ENCODE measurements at places on chromosomes 2 and 18.

GRCh38 chr2:201358684-201359083 lies 1.5 kb upstream of the FLACC1 start:
- peak; percentile 36 for DNase-seq

- no peak for DNase-seq
These were observed 93.8 kb upstream of the FSIP2 start for GRCh38 chr2:185644828-185645227.

- peak; percentile 77 for DNase-seq
These were observed 103.5 kb downstream of the SPTBN1 start for GRCh38 chr2:54559593-54560145.

- peak; percentile 73 for DNase-seq
These were observed 27.3 kb downstream of the SPTBN1 start for GRCh38 chr2:54483426-54483825.

DNA sequence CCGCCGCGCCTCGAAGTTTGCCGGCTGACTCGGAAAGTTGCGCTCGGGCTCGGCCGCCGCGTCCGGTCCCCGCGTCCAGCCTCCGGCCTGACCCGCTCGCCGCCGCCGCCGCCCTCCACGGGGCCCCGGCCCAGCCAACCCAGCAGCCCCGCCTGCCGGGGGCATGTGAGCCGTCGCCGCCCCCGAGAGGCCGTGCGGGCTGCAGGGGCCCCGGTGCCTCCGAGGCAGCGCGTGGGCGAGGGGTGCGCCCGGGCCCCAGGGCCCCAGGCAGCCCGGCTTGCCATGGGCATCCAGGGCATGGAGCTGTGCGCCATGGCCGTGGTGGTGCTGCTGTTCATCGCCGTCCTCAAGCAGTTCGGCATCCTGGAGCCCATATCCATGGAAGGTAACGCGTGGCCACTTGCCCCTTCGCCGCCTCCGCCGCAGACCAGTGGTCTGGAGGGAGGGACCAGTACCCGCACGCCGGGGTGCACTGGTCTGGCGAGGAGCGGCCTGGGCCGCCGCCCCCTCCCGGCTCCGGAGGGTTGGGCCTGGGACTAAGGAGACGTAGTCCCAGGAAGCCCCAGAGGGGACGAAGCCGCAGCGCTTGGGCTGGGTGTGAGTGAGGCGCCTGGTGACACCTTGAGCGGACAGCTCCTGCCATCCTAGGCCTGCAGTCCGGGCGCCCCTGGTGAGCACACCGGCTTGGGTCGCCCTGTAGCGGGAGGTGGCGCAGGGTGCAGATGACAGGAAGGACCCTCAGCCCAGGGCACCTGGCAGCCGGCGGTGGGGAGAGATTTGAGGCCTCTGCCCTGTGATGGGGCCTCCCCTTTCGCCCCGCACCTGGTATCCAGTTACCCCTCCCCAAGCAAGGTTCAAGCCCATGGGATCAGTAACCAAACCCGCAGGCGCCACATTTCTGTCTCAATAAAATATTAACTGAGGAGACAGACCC lies 49.9 kb downstream of the KCNIP3 start:
- peak; percentile 41 for DNase-seq

DNA sequence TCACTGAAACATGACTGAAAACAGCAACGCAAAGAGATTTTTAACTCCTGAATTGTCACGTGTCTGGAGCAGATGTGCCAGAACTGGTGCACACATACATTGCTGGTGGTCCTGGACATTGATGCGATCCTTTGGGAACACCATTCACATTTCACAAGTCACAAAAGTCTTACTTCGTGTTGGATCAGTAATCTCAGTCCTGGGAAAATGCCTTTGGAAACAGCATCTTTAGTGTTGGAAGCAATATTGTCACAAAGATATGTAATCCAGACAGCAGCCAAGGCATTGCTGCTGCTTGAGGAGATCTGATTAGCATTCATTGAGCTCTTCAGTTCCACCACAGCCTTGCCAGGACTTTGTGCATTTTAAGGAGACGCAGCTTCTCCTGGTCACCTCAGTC lies 126.2 kb upstream of the SH3BP4 start:
- no peak for DNase-seq

DNA sequence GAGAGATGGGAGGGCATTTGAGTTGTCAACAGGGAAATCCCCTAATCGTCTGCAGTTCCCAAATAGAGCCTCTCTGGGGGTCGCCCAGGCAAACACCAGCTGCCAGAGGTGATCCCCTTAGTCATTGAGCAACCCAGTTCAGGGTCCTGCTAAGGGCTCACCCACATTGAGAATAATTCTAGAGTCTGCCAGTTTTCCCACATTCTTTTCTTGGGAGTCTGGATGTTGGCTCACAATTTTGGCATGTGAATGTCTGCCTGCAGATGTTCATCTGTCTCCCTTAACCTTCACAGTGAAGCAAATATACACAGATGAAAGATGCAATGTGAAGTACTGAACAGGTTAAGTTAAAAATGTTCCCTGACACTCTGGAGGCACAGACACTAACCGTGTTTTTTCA lies 11.4 kb upstream of the SMIM21 start:
- no peak for DNase-seq

DNA sequence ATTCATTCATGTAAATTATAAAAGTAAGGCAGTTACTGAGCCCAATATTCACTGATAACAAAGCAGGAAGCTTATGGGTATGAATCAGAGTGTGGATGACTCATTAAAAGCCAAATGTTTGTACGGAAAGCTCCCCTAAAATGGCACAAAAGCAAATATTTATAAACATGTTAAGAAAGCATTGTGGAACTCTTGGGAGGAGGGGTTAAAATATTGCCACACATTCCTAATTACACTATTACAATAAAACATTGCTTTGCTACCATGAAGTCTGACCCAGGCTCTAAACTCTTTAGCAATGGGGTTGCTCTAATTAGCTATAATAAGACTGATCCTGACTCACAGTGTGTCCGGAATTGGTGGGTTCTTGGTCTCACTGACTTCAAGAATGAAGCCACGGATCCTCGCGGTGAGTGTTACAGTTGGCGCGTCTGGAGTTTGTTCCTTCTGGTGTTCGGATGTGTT lies 110.9 kb downstream of the NAB1 start:
- DNase-seq, result peak; percentile 87

Data from SJSA1 (cell line).